ENCODE measurements at places on chromosomes 2 and 18.

DNA sequence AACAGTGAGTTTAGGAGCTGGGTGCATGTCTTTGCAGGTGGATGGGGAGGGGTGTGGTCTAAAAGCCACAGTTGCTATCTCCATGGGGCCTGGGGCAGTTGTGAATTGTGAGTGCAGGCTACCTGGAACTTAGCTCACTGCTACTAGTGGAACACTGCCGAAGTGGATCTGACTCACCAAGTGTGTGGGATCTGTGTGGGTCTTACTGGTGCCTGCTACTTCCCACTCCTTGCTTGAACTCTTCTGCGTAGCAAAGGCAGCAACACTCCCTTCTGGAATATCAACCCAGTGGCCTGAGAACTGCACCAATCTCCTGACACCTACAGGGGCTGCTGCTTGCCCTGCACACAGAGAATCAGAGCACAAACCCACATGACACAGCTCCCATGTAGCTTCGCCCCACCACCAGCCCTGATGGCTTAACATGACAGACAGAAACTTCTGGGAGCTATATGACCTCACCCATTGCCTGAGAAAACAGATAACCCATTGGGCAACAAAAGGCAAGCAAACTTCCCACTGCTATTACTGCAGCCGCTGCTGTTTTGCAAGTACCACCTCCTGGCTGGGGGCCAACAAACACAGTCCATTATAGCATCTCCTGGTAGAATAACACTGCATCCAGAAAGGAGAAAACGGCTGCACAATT, 455.1 kb upstream of the DDX18 start:
- no peak for DNase-seq

DNA sequence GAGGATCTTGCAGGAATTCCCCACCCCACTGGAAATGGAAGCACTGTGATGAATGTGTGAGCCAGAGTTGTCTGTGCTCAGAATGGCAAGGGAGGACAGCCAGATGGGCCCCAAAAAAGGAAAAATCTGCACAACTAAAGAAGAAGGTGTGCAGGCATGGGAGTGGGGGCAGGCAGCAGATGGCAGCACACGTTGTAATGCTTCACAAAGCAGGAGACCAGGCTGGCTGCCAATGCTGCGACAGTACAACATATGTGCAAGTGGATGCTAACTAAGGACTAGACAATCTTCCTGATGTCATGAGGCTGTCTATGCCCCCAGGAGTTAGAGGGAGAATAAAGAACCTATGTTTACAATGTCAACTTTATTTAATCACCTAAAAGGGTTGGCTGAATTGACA, 27.2 kb downstream of the ST6GAL2 start:
- no peak for DNase-seq

GRCh38 chr2:1715184-1716013, 28.9 kb downstream of the PXDN start:
- DNase-seq, result no peak

- no peak for DNase-seq
These were observed 32.5 kb downstream of the DOCK10 start for GRCh38 chr2:225009768-225010167.

- DNase-seq, result no peak
These were observed 14.6 kb upstream of the LAPTM4A start for GRCh38 chr2:20065885-20066602.

- DNase-seq, result no peak
These were observed 43.1 kb upstream of the CHAC2 start for GRCh38 chr2:53724536-53724935.

DNA sequence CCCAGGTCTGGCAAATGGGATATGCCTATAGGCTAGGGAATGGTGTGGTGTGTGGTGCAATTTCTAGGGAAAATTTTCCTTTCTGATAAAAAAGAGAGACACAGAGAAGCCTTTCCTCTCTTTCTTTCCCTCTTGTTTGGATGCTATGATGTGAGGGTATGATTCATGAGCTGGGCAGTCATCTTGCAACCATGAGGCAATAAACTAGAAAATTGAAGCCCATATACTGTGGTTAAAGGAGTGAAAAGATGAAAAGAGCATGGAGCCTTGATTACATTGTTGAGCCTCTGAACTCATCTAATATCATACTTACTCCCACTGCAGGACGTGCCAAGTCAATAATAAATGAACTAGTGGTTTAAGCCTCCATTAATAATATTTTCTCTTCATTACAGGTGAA, 215.6 kb downstream of the HAUS1 start:
- DNase-seq, result no peak

DNA sequence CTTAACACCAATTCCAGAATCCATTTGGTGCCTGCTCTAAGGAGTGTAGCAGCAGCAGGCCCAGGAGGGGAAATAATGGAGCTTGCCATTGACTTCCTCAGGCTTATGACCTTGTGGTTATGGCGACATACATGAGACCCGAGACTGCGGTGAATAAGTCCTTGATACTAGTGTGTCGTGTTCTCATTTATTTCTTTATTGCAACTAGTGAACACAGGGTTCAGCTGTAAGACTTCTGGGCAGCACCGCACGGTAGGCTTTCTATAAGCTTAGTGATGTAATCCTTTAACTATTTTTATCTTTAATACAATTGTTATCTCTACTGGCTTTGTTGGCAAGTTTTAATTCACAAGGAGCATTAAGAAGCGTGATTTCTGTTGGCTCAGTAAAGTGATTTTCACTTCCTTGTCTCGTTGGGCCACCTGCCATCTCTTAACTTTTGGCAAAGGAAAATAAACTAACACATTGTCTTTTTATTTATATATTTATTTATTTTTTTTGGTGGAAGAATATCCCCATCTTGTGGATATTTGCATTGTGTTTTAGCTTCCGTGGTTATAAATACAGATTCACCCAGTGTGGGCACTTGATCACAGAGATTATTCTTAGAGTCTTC, 139.8 kb downstream of the LTBP1 start:
- no peak for DNase-seq

GRCh38 chr18:48929941-48930713, 20.6 kb downstream of the SMAD7 start:
- no peak for DNase-seq

DNA sequence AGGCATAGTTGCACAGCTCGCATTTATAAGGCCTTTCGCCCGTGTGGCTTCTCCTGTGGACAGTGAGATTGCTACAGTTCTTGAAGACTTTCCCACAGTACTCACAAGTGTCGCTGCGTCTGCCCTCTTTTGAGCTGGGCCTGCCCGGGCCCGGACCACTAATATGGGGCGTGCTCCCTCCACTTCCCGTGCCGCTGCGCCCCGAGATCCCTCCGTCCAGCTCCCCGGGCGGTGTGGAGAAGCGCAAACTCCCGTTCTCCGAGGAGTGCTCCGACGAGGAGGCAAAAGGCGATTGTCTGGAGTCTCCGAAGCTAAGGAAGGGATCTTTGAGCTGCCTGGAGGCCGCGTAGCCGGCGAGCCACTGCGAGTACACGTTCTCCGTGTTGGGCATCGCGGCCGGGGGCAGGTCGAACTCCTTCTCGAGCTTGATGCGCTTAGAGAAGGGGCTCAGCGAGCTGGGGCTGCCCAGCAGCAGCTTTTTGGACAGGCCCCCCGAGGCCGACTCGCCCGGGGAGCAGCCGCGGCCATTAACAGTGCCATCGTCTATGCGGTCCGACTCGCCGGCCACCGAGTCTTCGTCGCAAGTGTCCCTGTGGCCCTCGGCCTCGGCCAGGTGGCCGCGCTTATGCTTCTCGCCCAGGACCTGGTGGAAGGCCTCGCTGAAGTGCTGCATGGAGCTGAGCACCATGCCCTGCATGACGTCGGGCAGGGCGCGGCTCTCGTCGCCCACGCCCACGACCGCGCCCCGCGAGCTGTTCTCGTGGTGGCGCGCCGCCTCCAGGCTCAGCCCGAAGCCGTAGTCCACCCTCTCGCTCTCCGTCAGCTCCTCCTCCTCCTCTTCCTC, 92.7 kb downstream of the BCL11A start:
- no peak for DNase-seq
